ENCODE measurements at places on chromosomes 12 and 14.

GRCh38 chr14:79567306-79567705 is 644.0 kb downstream of the DIO2 start:
- no peak for DNase-seq

- DNase-seq: no peak
These were observed 64.8 kb upstream of the CMKLR1 start for GRCh38 chr12:108403952-108404351.

DNA sequence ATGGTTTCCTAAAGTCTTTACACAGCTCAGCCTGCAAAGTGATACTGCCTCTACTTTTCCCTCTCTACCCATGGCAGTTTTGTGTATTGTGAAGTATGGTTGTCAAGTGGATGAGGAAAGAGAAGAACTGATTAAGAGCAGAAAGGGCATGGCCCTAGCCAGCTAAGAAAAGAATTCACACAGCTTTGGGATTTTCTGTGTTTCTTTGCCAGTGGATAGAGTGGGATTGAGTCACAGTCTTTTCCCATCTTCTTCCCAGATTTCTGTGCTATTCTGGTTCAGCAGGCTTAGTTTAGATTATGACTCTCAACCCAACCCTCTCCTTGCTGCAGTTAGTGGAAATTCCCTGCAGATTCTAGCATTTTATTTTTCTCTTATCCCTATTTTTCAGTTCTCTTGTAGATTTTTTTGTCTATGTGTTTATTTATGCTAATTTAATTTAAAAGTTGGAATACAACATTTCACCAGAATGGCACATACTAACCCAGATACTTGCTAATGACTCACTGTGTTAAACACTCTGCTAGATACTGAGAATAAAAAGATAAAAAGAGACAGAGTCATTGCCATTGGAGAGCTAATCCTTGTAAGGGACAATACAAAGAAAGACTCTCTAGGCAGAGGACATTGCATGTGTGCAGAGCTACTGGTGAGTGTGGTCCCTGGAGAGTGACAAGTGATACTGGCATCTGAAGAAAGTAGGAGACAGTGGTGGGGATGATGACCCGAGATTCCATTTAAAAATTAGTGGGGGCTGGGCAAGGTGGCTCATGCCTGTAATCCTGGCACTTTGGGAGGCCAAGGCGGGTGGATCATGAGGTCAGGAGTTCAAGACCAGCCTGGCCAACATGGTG is 106.3 kb downstream of the ST8SIA1 start:
- no peak for DNase-seq

- no peak for DNase-seq
These were observed 19.7 kb upstream of the DUSP16 start for GRCh38 chr12:12582193-12582881.

DNA sequence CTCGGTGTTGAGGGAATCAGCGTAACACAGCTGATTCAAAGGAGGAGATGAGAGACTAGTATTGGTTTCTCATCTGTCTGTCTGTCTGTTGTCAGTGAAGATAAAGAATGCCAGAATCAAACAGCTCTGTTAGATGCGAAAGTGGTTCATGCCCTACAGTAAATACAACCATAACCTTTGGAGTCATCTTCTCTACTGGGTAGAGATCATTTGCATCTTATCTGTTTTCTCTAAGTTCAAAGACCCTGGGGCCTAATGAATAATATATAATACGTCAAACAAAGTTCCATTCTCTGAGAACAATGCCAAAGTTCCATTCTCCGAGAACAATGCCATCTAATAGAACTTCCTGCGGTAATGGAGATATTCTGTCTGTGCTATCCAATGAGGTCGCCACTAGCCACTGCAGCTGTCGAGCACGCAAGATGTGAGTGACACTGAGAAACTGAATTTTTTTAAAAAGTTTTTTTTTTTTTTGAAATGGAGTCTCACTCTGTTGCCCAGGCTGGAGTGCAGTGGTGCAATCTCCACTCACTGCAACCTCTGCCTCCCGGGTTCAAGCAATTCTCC is 6.6 kb downstream of the IL31 start:
- DNase-seq: no peak
